ENCODE measurements at places on chromosomes 11 and 22. TPM values are rescaled to one million over a fixed set of nuclear protein-coding genes. Genes with fewer than 3 reads are reported as not detected.

GRM5 gene
- not detected for total RNA-seq

CCDC34 gene
- 1.1 TPM for total RNA-seq

CTSW gene
- 0.71 TPM for total RNA-seq

DNA sequence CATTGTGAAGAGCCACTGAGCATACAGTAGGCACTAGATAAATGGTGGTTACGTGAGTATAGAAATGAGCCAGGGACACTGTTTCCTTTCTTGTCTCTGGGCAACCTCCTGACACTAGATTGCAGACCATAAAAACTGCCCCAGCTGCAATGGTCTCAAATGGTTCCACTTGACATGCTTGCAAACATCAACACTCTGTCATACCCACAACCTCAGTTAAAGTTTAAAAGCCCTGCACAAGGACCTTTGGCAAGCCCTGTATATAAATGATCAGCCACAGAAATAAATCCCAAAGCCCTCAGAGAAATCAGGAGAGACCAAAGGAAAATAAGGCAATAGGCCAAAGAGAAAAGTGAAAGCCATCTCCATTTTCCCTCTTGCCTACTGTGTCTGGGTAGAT is 20.7 kb downstream of the PLEKHA7 start:
- no peak for DNase-seq
- H3K27me3 ChIP-seq = no peaks in the 10 kb centered on the region
- H3K27ac ChIP-seq = no peak overlapping the region
- H3K4me1 ChIP-seq = peaks cover 25% of the 10 kb centered on the region

DNA sequence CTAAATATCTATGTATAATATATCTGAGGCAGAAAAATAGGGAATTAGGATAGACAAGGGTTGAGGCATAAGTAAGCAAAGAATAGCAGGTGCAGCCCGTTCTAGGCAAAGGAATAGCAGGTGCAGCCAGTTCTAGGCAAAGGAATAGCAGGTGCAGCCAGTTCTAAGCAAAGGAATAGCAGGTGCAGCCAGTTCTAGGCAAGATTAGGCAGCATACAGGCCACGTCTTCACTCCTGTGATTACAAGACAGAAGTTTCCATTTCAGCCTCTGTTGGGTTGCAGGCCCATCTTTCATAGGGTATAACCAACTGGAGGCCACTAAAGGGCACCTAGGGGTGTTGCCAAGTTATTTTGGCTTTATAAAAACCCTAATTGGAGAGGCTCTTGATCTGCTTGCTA is 28.8 kb upstream of the CHORDC1 start:
- no peaks in the 10 kb centered on the region for H3K27me3 ChIP-seq
- no peaks in the 10 kb centered on the region for H3K36me3 ChIP-seq

- H3K4me3 ChIP-seq = no peak overlapping the region
- no peaks in the 10 kb centered on the region for H3K27me3 ChIP-seq
- no peak for DNase-seq
- H3K27ac ChIP-seq = no peak overlapping the region
- H3K4me1 ChIP-seq = no peaks in the 10 kb centered on the region
Measured at GRCh38 chr22:47054231-47055072, 292.0 kb downstream of the TBC1D22A start.

DNA sequence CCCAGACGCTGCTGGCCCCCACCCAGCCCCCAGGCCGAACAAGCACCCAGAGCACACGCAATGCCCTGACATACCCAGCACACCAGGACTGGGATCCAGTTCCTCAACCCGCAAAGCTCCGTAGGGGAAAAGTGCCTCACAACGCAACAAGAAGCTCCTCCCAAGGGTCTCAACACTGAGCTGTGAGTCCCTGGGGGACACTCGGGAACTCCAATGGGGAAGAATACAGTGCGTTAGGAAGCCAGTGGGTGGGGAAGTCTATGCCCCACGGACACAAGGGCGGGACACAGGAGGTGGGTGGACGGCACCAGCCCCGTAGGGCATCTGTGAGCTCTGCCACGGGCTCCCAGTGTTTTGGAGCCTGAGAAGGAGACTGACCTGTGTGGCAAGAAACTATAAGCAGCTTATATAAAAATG is 1.6 kb downstream of the DEAF1 start:
- DNase-seq = no peak
- H3K36me3 ChIP-seq = peaks cover 6% of the 10 kb centered on the region
- H3K27me3 ChIP-seq = no peaks in the 10 kb centered on the region
- H3K4me3 ChIP-seq = peak overlapping the region; percentile 89
- peaks cover 38% of the 10 kb centered on the region for H3K4me1 ChIP-seq
- H3K27ac ChIP-seq = peak overlapping the region; percentile 60

DNA sequence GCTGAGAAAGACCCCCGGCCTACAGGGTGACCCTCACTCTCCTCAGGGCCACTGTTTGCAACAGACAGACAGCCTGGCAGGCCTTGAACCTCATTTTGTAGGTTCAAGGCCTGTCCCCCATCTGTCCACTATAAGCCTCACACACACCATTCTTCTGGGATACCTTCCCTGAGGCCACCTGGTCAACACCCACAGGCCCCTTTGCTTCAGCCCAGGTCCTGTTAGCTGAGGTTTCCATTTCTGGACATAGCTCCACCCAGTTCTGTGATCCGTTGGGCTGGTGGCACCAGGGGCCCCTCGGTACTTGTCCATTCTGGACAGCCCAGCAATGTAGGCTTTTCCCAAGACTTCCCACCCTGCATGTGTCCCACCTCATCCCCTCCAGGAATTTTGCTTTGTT is 3.1 kb downstream of the MIF start:
- no peak overlapping the region for H3K27ac ChIP-seq
- no peak for DNase-seq
- H3K4me1 ChIP-seq = peaks cover 14% of the 10 kb centered on the region
- H3K27me3 ChIP-seq = no peaks in the 10 kb centered on the region
- no peak overlapping the region for H3K4me3 ChIP-seq

DNA sequence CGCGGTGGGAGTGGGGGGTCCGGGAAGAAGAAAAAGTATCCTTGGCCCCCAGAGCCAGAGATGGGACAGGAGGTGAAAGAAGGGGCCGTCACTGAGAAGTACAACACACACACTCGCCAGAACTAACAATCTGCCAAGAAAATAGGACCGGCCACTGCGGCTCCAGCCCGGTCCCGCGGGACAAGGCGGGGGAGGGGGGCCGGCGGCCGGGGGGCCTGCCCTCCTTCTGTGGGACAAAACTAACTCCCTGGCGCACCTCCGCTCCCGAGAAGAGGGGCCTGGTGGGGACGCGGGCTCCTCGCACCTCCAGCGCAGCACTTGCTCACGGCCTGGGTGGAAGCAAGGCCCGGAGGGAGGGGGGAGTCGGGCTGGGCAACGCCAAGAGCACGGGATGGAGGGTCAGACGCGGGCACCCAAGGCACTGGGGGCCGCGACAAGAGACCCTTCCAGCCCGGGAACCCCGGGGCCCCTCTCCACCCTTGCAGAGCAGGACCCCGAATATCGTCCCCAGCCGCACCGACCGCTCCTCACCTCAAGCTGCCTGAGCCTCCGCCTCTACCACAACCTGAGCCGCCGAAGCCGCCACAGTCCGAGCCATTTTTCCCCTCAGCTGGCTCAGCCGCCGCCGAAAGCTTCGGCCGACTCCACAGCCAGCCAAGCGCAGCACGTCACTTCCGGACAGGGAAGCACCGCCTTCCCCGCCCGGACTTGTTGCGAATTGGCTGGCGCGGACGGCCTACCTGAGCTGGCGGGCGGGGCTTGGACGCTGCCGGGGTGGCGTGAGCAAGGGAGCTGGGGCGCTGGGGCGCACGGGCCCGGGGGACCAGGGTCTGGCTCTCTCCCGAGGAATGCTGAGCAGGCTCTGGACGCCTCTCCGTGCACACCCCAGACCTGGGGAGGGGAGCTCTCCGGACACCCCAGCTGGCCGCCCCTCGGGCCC is at the start of gene PIK3C2A:
TSS of gene PIK3C2A (minus strand) at position 670 of the 940 bp plus-strand sequence. CDS start 38,245 bp downstream, outside the sequence.
- H3K4me3 ChIP-seq = peak within 1 kb of the TSS; percentile 90
- H3K27me3 ChIP-seq = no peaks in the 10 kb centered on the region
- H3K27ac ChIP-seq = peak within 1 kb of the TSS; percentile 92
- peaks cover 55% of the 10 kb centered on the region for H3K4me1 ChIP-seq
- no peaks in the 10 kb centered on the region for H3K36me3 ChIP-seq
- DNase-seq = peak; percentile 97

GRCh38 chr11:132718711-132719671 is 813.3 kb downstream of the OPCML start:
- DNase-seq = no peak
- H3K4me1 ChIP-seq = no peaks in the 10 kb centered on the region
- H3K27ac ChIP-seq = no peak overlapping the region
- H3K4me3 ChIP-seq = no peak overlapping the region
- H3K27me3 ChIP-seq = peaks cover 6% of the 10 kb centered on the region

DNA sequence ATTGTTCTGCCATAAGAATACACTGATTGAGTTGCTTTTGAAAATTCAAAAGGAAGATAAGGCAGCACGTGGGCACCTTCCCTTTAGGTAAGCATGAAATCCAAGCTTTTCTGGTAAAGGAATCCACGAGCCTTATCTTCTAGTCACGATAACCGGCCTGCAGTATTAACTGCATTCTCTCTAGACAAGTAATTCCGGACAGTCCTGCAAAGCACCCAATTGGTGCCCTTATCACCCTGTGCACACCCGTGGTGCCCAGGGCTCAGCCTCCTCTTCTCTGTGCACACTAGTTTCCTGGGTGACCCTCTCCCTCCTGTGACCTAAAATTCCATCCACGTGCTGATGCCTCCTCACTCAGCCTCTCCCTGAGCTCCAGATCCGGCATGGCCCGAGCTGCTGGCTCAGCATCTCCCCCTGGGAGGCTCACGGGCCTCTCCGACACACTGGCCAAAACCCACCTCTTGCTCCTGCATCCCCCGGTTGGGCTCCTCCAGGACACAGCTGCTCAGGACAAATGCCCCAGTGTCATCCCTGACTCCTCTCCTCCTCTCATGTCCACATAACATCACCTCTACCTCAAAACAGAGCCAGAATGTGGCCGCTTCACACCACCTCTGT is 63.7 kb downstream of the PACSIN2 start:
- H3K27me3 ChIP-seq = no peaks in the 10 kb centered on the region
- no peak overlapping the region for H3K4me3 ChIP-seq
- no peak for DNase-seq
- H3K4me1 ChIP-seq = peaks cover 46% of the 10 kb centered on the region
- peak overlapping the region; percentile 1 for H3K27ac ChIP-seq

DNA sequence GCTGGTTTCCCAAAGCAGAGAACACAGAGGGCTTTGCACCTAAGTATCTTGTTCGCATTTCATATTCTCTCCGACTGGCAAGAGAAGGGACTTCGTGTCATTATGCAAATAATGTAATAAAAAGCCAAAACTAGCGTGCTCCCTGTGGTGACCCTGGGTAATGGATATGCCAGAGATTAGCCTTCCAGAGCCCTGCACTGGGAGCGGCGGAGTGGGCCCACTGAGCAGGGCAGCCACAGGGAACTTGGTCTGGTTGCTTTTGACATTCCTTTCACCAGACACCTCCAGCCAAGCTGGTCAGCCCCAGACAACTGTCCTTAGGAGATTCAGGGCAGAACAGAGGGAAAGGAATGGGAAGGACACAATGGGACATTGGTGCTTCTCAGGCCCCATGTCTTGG is 56.1 kb downstream of the FLI1 start:
- no peak for DNase-seq
- no peaks in the 10 kb centered on the region for H3K36me3 ChIP-seq
- no peaks in the 10 kb centered on the region for H3K27me3 ChIP-seq

GRCh38 chr22:20884454-20884853 is 25.6 kb downstream of the SNAP29 start:
- H3K4me1 ChIP-seq = peaks cover 7% of the 10 kb centered on the region
- no peak for DNase-seq
- H3K4me3 ChIP-seq = no peak overlapping the region
- peaks cover 89% of the 10 kb centered on the region for H3K36me3 ChIP-seq
- no peaks in the 10 kb centered on the region for H3K27me3 ChIP-seq

DNA sequence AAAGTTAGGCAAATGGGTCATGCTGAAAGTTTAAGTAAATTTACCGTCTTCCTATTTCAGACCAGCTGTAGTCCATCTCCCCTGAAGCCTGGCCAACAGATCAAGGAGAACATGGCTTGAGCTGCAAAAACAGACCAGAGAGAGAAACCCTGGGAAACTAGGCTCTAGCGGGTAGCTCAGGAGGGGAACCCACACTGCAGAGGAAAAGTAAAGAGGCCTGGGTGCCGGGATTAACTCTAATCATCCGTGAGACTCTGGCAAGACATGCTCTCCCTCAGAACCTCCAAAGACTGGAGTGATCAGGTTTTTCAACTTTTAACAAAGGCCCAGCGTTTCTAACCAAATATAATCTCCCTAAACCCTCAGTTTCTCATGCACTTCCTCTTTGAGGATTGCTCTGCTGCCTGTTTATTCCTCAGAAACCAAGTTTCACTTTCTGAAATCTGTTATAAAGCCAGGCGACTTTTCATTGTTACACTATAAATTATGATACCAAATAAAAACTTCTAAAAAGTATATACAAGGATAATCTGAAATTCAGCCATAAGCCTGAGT is 67.5 kb downstream of the GAB2 start:
- peaks cover 86% of the 10 kb centered on the region for H3K4me1 ChIP-seq
- H3K27ac ChIP-seq = peak overlapping the region; percentile 20
- H3K27me3 ChIP-seq = no peaks in the 10 kb centered on the region
- H3K36me3 ChIP-seq = no peaks in the 10 kb centered on the region
- H3K4me3 ChIP-seq = peak overlapping the region; percentile 21
